Neural progenitor cell (in vitro differentiated cells): ENCODE measurements at places on chromosomes 16 and 17. TPM values are rescaled to one million over a fixed set of nuclear protein-coding genes. Genes with fewer than 3 reads are reported as not detected.

CHST5 gene
- total RNA-seq: 0.37 TPM in 1 of 2 replicates, not detected in the other

GRCh38 chr16:30771726-30772125 lies 9.6 kb downstream of the RNF40 start:
- no peaks in the 10 kb centered on the region for H3K36me3 ChIP-seq
- H3K4me3 ChIP-seq: no peak overlapping the region
- no peak overlapping the region for H3K27ac ChIP-seq
- H3K4me1 ChIP-seq: no peaks in the 10 kb centered on the region

GRCh38 chr16:78290872-78291591 lies 191.6 kb downstream of the WWOX start:
- H3K4me3 ChIP-seq: no peak overlapping the region
- no peaks in the 10 kb centered on the region for H3K36me3 ChIP-seq
- no peak for DNase-seq

GRCh38 chr16:48447940-48448536 lies 62.8 kb upstream of the SIAH1 start:
- H3K4me1 ChIP-seq: peaks cover 13% of the 10 kb centered on the region
- H3K27me3 ChIP-seq: no peaks in the 10 kb centered on the region
- no peak overlapping the region for H3K4me3 ChIP-seq

DNA sequence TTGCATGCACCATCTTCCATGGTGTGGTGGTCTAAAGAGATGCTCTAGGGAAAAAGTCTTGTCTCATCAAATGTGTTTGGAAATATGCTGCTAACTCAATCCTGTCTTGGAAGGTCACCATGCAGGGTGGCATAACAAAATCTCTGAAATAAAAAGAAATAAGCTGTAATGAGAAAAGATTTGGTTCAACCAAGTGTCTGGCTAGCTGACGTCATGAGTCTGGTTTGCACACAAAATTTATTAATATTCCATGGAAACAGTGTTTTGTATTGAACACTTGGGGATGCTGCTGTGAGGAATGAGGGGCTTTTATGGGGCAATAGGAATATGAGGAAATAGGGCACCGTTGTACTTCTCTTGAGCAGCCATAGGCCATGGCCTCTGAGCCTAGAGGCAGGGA lies 575.7 kb upstream of the CDH5 start:
- no peaks in the 10 kb centered on the region for H3K4me1 ChIP-seq
- no peak overlapping the region for H3K27ac ChIP-seq
- H3K27me3 ChIP-seq: no peaks in the 10 kb centered on the region
- H3K36me3 ChIP-seq: no peaks in the 10 kb centered on the region
- no peak overlapping the region for H3K4me3 ChIP-seq

ZFP90 gene
- 63.6 and 69.1 TPM in 2 replicates for total RNA-seq

GRAPL gene
- total RNA-seq: not detected in 2 replicates
